ENCODE measurements at places on chromosomes 6 and 20.

DNA sequence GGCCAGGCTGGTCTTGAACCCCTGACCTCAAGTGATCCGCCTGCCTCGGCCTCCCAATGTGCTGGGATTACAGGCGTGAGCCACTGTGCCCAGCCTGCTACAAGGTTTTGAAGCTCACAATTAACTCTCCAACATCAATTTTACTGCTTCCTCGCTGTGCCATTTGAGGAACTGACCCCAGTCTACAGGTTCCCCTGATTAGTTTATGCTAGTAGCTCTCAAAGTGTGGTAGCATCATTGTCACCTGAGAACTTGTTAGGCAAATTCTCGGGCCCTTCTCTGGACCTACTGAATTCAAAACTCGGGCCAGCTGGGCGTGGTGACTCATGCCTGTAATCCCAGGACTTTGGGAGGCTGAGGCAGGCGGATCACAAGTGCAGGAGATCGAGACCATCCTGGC is 49.4 kb downstream of the MCUR1 start:
- no peak for DNase-seq

- DNase-seq, result no peak
Measured at GRCh38 chr6:108518714-108519576, 41.8 kb upstream of the FOXO3 start.

GRCh38 chr6:5707281-5708045 is 299.3 kb downstream of the NRN1 start:
- no peak for DNase-seq

GRCh38 chr20:45470262-45470931 is 844 bp downstream of the WFDC2 start:
- DNase-seq, result no peak
